CD4-positive, alpha-beta T cell treated with Interferon gamma for 1 hour (primary cell): ENCODE measurements at places on chromosomes 13 and 19.
A peak's percentile ranks its signal among the peaks of the same experiment; 100 is the strongest.

GRCh38 chr19:45402298-45403061, 2.4 kb downstream of the PPP1R13L start:
- peak; percentile 26 for DNase-seq

DNA sequence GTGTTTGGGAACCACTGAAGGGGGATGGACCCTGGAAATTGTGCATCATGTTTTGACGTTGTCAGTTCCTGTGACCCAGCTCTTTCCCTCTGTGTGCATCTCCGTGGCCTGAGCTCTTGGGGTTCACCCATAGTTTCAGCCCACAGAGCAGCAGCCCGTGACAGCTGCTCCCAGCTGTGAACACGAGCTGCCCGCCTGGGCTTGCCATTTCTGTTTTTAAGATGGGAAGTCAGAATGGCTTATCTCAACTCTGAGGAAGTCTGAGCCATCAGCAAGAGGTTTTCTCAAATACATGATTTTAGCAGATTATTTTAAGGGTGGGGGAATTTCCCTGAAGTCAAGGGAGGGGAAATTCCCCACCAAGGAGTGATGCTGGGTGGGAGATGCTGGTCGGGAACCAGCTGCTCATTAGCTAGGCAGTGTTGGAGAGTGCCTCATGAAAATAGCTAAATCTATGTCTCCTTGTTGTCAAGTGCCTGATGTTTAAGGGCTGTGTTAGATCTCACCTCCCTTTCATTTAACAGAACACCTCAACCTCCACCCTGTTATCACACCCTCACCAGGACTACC, 34.8 kb upstream of the C1QTNF9 start:
- peak; percentile 73 for DNase-seq

GRCh38 chr13:53501387-53501786, 472.8 kb downstream of the OLFM4 start:
- no peak for DNase-seq

GRCh38 chr13:49062297-49062896, 86.7 kb downstream of the FNDC3A start:
- DNase-seq, result no peak

GRCh38 chr13:35349052-35349451, 127.4 kb downstream of the MAB21L1 start:
- no peak for DNase-seq

DNA sequence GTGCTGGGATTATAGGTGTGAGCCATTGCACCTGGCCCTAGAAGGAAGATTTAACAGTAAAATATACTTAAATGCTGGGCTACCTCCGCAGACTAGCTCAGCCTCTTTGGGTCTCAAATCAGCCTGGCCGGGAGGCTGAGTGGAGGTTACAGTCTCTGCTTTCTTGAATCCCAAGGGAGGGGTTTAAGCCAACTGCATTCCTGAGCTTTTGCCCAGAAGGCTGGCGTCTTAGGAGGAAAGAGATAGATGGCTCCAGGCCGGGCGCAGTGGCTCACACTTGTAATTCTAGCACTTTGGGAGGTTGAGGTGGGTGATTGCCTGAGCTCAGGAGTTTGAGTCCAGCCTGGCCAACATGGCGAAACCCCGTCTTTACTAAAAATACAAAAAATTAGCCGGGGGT, 623 bp upstream of the C5AR1 start:
- no peak for DNase-seq

DNA sequence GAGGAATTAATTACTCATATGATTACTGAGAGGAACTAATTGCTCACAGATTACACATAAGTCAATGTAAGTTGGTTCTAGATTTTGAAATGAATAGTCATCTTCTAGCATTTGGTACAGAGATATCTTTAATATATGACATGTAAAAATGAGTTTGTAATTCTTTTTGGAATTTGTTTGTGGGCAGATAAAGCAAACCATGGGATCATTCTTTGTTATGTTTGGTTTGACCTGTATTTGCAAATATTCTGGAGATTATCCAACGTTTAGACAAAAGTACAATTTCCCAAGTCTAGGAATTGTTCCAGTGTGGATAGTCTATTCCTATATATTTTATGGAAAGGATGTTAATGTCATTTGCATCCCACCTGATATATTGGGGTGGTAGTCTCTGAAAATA, 309.6 kb upstream of the EDNRB start:
- DNase-seq, result no peak

DNA sequence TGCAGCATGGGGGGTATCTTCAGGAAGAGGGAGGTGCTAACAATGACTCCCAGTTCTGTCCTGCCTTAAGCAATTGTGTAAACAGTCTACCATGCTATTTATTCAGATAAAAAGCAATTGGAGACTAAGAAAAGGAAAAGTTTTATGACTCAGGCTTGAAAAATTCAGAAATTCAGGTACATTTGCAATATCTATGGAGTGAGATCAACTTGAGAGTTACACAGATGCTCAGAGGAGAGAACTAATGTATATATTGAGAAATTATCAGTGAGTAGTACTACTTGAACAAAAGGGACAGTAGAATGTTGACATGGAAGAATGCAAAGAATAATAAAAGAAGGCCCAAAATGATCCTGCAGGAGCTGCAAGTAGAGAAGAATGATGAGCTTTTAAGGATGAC, 277.6 kb upstream of the DACH1 start:
- no peak for DNase-seq

GRCh38 chr19:50896591-50897190, 14.5 kb downstream of the KLK4 start:
- DNase-seq, result peak; percentile 51

DNA sequence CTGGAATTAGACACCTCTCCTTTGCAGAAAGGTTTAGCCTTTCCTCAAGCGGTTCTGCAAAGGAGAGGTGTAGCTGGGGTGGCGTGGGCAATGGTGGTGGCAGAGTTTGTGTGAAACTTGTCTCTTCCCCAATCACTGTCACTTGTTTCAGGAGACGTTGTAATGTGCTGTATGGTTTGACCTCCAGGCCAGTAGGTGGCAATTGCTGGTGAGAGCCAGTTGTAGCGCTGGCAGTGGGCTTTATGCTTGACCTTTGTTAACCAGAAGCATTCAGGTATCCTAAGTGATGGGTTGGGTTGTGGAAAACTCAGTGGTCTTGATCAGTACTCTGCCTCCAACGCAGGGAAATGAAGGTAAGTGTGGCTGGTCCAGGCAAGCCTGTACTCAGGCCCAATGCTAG, 12.7 kb upstream of the LILRA5 start:
- DNase-seq, result no peak

DNA sequence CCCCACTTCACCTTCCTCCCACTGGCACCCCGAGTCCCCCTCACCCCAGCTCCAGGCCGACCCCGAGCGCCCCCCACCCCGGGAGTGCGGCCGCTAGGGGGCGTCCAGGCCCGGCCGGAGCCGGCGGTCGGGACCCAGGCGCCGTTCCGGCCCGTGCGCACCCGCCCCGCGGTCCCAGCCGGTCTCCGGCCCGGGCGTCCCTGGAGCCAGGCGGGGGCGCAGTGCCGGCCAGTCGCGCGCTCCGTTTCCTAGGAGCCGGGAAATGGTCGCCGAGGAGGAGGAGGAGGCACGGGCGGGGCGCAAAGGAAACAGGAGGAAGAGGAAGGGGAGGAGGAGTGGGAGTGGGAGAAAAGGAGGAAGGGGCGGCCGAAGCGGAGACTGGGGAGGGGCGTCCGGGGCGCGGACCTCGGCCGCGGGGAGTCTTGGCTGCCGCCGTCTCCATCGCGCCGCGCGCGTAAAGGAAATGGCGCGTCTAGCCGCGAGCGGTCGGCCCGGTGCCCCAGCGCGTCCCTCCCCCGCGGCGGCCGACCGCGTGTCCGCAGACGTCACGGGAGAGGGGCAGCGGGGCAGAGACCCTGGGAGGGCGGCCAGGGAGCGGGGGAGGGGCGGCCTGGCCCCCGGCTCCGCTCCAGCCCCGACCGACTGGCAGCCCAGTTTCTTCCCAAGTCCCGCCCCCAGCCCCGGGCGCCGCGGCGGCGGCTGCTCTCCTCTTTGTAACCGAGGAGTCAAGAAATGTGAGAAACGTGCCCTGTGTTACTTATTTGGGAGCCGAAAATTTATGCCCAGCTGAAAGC, 1.1 kb upstream of the KCTD15 start:
- peak; percentile 41 for DNase-seq

GRCh38 chr13:52359534-52359933, 46.4 kb downstream of the THSD1 start:
- no peak for DNase-seq

GRCh38 chr19:2731181-2731995, 8.4 kb downstream of the SLC39A3 start:
- DNase-seq, result no peak
